Gastroesophageal sphincter (tissue), 4 donors: ENCODE measurements at places on chromosomes 12 and 14.
A peak's percentile ranks its signal among the peaks of the same experiment; 100 is the strongest.

GRCh38 chr14:101253948-101254347 is 307.3 kb upstream of the DIO3 start:
- ATAC-seq, result no peak

DNA sequence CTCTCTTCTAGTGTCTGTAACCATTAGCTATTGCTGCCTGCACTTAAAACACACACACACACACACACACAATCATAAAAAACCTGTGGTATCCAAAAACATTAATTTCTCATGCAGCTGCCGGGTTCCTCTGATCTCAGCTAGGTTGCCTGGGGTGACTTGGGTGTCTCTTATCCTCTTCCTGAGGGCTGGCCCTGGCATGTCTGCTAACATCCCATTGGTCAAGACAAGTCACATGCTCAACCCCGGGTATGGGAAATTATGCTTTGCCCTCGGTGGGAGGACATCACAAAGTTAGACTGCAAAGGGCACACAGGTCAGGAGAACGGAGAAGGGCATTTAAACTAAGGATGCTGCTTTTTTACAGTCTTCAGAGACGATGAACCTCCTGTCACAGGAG is 55.7 kb downstream of the TRPV4 start:
- ATAC-seq, result no peak

DNA sequence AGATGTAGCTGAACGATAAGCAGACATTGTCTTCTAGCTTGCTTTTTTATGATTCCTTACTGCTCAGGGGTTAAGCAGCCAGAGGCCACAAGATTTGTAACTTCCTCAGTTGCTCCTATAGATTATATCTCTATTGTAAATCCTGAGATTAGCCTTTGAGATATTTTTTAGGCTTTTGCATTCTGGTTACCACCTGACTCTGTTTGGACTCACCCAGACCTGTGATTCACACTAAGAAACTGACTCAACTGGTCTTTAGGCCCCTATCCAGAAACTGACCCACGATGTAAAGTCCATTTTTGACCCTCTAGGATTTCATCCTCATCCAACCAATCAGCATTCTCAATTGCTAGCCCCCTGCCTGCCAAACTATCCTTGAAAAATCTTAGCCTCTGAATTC is 194.4 kb downstream of the RASSF9 start:
- no peak for ATAC-seq

DNA sequence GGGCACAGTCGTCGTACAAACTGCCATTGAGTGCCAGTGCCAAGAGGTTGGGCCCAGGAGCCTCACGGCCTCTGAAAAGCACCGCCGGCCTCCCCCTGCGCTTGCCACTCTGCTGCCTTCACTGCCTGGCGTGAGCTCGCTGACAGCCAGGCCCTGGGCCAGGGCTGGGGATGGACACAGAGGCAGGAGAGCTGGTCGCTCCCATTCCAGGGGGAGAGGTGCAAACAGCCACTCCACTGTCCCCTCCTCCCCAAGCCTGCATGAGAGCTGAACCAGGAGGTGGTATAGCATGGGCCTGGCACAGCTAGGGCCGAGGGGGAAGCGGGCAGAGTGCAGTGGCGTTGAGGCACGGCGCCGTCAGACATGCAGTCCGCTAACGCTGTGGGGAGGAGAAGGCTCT is 4.6 kb downstream of the ADSS1 start:
- ATAC-seq, result no peak

- no peak for ATAC-seq
Observed at GRCh38 chr12:29023436-29024076, 125.5 kb upstream of the FAR2 start.

DNA sequence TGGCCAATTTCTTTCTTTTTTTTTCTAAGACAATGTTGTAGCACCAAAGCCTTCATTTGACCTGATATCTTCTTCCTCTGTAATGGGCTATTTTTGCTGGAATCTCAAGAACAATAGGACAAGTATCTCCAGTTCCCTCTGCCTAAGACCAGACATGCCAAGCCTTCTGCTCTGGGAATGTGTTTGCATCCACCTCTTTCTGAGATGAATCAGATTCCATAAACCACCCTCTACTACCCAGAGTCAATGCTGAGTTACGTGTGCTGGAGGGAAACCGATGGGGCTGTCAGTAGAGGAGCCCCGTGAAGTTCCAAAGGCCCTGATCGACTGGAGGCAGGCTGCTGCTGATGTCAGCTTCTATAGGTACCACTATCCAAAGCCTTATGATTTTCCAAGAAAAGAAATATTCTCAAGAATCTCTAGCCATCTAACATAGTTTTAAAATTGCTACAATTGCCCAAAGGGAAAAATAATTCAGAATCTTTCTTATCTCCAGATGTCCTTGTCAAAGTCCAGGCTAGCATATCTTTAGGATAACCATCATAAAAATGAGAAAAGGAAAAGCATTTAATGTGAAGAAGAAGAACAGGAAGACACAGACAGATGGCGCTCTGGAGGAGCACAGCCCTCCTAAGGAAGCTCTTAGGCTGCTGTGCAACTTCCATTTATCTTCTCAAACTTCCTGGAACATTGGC is 101.9 kb downstream of the SLC8A3 start:
- no peak for ATAC-seq

DNA sequence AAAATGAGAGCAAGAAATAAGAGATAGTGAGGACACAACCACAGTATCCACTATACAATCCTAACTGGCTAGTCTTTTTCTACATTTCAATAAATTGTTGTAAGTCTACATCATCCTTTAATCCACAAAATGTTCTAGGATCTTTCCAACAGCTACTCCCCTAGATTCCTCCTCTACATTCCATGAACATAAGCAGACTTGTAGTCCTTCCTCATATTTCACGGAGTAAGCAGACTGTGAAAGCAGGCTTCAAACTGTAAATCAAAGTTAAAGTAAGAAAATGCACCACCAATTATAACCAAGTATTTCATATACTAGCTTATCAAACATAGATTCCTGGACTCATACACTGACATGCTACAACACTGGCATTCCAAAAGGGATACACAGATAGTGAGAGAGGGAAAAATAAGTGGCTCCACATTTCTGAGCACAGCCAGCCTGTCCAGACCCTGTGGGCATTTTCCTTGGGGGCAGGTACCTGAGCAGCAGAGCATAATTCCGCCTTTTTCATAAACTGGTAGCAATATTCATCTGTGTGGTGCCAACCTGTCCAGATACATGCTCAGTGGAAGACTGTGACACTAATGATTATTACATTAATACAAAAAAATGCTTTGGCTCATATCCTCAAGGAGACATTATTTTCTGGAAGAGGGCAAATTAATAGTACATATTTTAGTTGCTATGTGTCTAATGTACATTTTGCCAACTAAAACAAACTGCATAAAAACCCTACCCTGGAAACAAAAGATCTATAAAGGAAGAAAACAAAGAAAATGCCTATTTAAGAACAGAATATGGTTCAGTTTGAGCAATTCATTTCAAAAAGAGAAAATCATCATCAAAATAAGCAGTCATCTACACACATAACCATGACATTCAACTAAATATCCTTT is 113.3 kb upstream of the FSCB start:
- no peak for ATAC-seq

DNA sequence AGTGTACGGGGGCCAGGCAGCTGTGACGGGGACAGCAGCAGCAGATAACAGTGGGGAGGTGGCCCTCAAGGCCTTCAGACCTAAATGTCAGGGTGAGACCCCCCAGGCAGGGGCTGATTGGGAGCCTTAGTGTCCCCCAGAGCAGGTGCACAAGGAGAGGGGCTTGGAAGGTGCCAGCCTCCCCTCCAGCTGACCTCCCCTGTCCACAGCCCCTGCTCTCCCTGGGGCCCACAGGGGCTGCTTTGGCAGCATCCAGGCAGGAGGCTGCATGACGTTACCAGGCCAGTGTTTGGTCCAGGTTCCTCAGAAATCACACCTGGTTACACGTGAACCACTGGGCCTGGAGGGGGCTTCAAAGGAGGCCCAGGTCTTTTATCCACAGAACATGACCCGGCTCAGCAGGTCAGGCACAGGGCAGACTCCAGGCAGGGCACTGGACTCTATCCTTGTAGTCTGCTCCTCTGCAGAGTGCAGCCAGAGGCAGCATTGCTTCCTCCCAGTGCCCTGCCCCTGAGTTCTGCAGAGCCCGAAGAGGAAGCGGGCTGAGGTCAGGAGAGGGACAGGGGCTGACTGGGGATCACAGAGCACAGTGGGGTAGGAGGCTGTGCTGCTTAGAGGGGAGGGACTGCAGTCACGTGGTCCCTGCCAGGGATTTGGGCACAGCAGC is 2.6 kb upstream of the TRMT61A start:
- no peak for ATAC-seq

DNA sequence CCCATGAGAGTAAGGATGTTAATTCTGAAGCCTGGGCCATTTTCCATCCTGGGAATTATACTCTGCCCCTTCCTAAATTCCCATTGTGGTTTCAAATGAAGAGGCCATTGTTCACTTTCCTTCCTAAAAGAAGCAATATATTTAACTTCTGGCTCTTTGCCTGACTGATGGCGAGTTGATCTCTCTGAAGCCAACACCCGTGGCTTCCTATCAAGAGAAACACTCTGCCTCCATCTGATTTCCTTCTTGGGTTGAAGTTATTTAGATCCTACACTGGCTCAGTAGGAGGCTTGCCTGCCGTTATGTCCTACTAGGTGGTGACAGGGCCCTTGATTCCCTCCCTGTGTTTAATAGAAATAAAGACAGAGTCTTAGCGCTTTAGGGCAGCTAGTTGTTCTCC is 97.4 kb downstream of the PRKCH start:
- ATAC-seq, result no peak

GRCh38 chr12:87150969-87151662 is 878.1 kb downstream of the C12orf50 start:
- no peak for ATAC-seq

DNA sequence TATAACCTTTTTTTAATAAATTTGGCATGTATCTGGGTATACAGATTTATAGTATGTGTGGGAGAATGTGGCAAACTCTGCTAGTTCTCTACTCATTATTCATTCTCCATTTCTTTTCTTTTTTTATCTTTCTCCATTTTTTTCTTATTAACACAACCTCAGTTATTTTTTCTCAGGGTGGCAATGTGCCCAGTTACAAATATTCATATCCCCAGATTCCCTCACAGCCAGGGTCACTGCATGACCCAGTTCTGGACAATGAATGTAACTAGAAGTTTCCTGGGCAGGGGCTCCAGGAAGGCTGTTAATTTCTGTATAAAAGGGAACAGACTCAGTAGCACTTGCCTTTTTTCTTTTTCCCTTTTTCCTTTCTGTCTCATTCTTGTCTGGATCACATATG is 95.6 kb downstream of the VCPKMT start:
- no peak for ATAC-seq

- no peak for ATAC-seq
Observed at GRCh38 chr14:64755781-64756221, 51.6 kb downstream of the PLEKHG3 start.

GRCh38 chr14:64987438-64987767 is 708 bp downstream of the FNTB start:
- ATAC-seq, result no peak

GRCh38 chr12:131916306-131917138 is 12.6 kb upstream of the PUS1 start:
- ATAC-seq, result no peak

GRCh38 chr12:127079636-127080035 is 1187.3 kb upstream of the TMEM132C start:
- no peak for ATAC-seq

GRCh38 chr14:106044949-106045596 is 518.7 kb downstream of the TMEM121 start:
- no peak for ATAC-seq

- ATAC-seq, result no peak
Observed at GRCh38 chr12:95701722-95702418, 88.7 kb downstream of the NTN4 start.

GRCh38 chr12:131102493-131102931 is 148.8 kb downstream of the ADGRD1 start:
- no peak for ATAC-seq

- ATAC-seq, result peak; percentile 42
Observed at GRCh38 chr14:104149617-104150135, 11.3 kb downstream of the KIF26A start.

DNA sequence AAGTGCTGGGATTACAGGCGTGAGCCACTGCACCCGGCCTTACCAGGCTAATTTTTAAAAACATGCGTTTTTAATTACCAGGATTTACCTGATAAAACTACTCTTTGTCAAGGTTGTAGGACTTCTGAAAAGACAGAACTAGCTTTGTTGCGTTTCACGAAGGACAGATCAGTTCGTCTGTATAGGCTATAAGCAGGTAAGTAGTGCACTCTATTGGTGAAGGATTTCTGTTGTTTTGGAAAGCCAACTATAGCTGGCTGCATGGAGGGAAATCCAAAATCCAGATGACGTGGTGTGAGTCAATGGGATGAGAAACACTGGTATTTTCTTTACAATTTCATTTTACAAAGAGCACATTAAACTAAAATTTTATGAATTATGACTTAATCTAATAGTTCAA is 14.6 kb downstream of the GNPNAT1 start:
- no peak for ATAC-seq

- ATAC-seq, result peak; percentile 8
Observed at GRCh38 chr14:24108336-24108874, 6.2 kb upstream of the DCAF11 start.

DNA sequence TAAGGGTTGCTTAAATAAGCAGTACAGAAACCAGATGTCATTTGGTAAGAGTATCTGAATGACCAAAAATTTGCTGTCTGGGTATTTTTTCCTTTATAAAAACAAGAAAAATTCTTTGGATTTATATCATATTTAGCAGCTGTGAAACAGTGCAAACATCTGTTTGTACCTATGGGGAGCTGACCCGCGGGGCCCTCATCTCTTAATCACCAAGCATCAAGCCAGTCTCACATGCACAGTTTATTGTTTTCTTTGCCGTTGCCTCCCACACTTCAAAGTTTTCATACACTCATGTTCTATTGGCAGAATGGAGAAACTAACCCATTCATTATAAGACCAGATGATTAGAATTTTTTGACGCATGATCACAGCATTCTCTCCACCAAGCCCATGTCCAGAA is 142.2 kb downstream of the BMP4 start:
- ATAC-seq, result no peak

- no peak for ATAC-seq
Observed at GRCh38 chr12:49305762-49306510, 11.0 kb downstream of the PRPH start.

DNA sequence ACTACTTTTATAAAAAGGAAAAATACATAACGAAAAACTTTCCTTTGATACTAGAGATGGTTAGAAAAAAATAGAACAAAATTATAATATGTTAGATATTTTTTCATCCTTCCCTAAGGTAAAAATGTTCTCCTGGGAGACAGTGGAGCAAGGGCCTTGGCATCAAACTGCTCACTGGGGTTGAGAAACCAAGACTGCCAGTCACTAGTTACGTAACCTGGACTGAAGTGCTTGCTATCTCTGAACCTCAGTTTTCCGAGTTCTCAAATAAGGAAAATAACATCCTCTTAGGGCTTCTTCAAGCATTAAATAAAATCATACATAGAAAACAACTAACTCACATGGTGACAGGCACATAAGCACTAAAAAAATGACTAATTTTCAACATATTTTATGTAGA is 48.2 kb upstream of the FRMD6 start:
- ATAC-seq, result no peak

DNA sequence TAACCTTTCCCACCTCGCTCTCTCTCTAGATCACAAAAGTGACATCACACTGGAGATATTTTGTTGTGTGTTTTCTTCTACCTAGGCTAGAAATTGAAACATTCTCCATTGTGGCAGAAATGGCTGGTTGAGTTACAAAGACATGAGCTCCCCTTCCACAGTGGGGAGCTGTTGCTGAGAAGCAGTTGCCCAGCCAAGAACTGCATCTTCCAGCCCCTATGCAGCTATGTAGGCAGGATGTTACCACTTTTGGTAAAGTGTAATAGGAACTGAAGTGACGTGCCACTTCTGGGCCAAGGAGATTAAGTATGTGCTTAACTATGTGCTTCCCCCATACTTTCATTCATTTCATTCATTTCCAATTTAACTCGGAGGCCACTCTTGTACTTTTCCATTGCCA is 138.7 kb upstream of the E2F7 start:
- no peak for ATAC-seq
